ENCODE measurements at places on chromosomes 4 and X.

DNA sequence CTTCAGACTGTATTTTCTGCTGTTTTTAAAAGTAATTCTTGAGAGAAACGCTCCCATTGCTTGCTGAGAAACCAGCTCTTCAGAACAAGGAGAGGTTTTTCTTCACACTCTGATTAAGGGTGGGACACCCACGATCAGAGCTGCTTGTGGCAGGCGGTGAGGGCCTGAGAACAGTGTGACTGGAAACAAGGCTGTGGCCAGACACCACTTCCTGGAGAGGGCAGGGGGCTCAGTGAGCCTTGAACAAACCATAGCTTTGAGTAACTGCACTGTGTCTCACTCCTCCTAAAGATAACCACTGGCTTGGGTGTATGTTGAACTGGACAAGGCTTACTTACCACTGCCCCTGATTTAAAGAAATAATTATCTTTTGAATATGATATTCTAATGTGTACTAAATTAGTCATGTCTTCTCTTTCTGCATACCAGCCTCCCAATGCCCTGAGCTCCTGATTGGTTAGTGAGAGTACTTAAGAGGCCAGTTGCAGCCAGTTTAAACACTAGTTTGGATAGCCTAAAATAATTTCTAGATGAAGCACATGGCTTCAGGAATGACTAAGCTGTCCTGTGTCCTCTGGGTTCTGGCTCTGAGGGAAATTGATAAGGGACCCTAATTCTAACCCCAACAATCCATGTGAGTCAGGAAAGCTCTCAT is 3.7 kb upstream of the GPR82 start:
- DNase-seq: no peak

- no peak for DNase-seq
These were observed 21.5 kb downstream of the SLC9A7 start for GRCh38 chrX:46737462-46737861.

DNA sequence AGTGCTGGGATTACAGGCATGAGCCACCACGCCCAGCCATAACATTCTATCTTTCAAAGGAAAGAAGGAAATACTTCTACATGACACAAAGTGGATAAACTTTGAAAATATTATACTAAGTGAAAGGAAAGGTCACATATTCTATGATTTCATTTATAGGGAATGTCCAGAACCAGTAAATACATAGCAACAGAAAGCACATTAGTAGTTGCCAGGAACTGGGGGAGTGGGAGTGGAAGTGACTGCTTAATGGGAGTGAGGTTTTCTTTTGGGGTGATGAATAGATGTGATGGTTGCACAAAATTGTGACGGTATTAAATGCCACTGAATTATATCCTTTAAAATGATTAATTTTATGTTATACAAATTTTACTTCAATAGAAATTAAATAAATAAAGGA is 95.7 kb upstream of the IL15 start:
- no peak for DNase-seq

DNA sequence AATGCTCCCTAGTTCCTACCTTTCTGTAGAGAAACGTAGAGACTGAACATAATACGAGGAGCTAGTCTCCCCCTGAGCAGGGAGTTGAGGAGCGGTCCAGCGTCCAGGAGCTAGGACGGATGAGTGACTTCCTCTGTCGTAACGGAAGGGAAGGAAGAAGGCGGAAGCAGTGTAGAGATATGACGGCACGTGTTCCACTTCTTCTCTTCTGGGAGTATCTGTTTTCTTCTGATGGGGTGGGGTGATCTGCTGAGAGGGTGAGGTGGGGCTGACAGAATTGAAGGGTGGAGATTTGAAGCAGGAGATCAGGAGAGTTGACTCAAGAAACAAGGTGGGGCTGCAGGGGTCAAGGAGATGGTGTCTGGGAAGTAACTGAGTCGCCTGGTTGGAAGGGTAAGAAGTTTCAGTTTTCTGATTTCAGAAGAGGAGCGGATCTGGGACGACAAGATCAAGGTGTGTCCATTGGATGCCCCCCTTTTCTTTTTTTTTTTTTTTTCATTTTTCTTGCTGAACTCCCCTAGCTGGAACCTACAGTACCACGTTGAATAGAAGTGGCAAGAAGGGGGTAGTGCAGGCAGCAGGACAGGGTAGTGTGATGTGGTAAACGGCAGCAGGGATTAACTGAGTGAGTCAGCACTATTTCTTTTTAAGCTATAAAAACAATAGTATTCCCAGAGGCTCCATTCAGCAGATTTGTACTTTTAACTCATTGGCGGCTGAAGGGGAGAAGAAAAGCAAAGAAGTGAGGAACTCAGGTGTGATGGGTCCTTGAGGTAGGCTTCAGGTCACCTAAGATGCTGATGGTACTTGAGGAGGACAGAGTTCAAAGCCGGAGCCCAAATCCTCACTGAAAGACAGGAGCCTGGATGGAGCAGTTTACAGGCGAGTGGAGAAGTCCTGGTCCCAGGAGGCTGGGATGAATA is 50.8 kb upstream of the SETD7 start:
- peak; percentile 47 for DNase-seq

DNA sequence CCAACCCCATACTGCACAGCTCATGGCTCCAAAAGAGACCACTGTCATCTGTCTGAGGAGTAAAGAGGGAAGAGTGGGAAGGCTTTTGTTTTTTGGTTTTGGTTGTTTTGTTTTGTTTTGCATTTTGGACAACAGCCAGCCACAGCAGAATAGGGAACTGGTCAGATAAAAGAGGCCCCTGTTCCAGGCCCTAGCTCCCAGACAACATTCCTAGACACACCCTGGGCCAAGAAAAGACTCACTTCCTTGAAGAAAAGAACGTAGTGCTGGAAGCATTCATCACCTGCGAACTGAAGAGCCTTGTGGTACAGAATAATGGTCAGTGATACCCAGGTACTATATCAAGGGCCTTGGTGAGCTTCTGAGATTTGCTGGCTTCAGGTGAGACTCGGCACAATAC is 619.4 kb upstream of the SPANXN1 start:
- no peak for DNase-seq

DNA sequence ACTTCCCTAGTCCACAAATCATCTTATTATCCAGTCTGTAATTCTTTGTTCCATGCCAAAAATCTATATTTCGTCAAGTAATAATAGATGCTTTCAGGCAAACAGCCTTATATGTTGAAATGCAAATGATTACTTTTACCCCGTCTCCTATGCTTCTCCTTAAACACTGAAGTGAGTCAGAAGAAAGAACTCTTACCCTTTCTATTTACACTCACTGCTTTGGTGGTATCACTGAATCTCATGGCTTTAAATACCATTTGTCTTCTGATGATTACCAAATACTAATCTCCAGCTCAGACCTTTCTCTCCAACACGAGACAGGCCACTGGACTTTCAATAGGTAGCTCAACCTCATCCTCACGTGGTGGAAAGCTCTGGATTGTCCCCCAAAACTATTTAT is 558.1 kb downstream of the IL1RAPL1 start:
- DNase-seq: no peak

DNA sequence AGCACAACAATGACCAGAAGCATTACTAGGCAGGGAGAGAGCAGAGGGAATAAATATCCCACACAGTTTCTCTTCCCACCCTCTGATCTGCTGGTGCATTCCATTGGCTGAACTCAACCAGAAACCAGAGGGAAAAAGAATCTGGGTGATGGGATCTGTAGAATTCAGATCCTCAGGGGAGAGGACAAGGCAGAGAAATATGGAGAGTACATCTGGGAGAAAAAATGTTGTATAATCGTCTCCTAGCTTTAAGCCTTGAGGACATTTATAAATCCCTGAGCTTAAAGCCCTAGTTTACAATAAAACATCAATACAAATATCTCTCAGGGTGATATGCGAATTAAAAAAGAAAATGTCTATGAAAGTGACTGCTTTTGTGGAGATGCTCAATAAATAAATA is 368.1 kb upstream of the MAD2L1 start:
- no peak for DNase-seq

DNA sequence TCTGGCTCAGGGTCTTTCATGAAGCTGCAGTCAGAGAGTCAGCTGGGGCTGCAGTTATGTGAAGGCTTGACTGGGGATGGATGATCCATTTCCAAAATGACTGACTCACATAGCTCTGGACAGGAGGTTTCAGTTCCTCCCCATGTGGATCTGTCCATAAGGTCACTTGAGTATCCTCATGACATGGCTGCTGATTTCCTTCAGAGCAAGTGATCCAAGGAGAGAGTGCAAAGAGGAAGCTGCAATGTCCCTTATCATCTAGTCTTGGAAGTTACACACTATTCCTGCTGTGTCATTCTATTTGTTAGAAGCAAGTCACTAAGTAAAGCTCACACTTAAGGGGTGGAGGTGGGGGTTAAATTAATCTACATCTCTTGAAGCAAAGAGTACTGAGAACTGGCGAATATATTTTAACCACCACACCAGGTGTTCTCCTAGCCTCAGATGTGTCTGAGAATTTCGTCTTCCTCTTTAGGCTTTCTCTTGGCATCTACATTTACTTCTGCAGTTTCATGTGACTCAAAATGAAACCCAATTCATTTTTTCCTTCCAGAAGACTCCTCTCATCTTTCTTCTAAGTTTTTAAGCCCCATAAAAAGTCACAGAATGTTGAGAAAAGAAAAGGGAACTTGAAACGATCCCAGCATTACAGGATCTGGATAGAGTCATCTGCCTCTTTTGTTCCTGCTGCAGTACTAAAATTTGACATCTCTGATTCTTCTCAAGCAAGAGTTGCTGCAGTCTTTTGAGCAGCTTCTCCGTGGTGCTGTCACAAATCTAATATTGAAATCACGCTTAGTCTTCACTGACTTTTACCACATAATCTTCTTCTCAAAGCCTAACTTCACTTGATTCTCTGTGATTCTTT is 3.8 kb upstream of the GRPR start:
- DNase-seq: peak; percentile 5

DNA sequence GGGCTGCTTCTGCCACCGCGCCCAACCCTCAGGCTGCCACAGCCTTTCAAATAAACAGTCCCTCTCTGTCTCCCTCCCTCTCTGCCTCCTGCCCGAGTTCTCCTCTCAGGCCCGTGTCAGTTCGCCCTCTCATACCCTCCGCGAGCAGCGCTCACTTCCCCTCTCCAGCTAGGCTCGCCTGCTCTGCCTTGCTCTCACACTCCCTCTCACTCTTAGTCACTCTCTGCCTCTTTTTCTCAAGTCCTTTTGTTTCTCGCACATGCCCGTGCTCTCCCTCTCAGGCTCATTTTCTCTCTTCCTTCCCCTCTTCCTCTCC is 3.2 kb downstream of the EFNB1 start:
- DNase-seq: no peak

DNA sequence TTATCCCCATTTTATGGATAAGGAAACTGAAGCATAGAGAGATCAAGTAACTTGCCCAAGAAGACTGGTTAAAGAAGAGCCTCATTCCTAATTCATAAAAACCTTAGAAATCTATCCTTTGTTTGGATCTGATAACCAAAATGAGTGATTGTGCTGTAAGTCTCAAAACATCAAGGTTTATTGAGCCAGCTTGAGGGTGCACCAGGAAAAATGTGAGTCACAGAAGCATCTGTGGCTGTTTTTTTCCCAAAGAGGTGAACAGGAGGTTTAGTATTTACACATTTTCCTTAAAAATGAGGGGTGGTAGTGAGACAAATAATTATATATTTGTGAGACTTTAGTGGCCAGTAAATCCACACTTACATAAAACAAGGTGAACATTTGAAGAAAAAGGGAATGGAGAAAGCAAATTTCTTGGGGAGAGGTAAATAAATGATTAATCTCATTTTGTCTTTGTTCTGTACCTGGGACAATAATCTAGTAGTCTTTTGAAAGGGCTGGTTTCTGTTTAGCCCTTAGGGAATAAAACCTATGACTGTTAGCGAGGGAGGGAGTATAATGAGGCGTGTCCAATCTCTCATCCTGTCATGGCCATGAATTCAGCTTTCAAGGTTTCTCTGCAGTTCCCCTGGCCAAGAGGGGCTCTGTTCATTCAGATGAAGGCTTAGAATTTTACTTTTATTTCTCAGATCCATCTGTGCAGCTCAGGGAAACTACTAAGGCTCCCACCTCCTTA is 12.2 kb upstream of the FMR1 start:
- DNase-seq: no peak

DNA sequence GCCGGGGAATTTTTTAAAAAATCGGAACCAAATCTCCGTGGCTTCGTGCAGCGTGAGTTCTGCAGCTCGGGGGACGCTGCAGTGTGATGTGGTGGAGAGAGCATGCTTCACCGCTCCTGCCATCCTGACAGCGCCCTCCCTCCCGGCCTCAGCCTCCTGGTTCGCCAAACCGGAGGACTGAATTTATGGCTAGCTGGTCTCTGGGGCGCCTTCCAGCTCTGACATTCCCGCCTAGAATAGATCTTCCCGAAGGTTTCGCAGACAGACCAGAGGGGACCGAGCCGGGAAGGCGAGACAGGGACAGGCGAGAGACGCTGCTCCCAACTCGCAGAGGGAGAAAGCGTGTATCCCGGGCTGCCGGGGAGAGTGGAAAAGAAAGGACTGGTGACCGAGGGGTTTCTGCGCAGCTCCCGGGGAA is 25.9 kb downstream of the HOPX start:
- no peak for DNase-seq

DNA sequence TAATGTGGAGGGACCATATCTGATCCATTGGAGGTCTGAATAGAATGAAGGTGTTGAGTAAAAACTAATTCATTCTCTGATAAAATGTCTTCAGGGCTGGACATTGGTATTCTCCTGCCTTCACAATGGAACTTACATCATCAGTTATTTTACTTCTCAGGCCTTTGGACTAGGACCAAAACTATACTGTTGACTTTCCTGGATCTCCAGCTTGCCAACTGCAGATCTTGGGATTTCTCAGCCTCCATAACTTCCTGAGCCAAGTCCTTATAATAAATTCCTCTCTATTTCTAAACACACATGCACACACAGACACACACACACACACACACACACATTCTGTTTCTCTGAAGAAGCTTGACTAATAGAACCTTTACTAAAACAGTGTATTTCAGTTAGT is 1858.6 kb upstream of the ADGRL3 start:
- no peak for DNase-seq

DNA sequence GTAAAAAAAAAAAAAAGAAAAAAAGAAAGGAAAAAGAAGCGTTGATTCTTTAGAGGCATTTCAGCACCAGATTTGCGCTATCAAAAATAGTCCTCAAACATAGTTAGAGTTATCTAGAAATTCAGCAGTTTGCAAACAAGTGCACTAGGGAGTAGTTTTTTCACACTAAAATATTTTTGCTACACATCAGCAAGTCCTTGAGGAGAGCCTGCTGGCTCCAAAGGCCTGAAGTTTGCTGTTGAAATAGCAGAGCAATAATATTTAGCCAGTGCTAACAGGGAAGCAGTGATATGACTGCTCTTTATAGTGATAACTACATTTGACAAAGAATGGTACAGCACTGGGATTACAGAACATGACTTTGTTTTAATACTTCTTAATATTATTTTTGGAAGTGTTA is 472.2 kb downstream of the PCDH7 start:
- DNase-seq: no peak
